ENCODE measurements at places on chromosomes 4 and X.

- DNase-seq: no peak
Observed at GRCh38 chr4:158801066-158801465, 32.2 kb downstream of the FNIP2 start.

- no peak for DNase-seq
Observed at GRCh38 chr4:24002330-24002966, 112.6 kb upstream of the PPARGC1A start.

GRCh38 chr4:65007841-65008439 lies 598.7 kb upstream of the TECRL start:
- no peak for DNase-seq

GRCh38 chr4:91961504-91961903 lies 342.3 kb upstream of the GRID2 start:
- DNase-seq: no peak

GRCh38 chr4:13905543-13905942 lies 278.0 kb upstream of the BOD1L1 start:
- DNase-seq: no peak

- no peak for DNase-seq
Observed at GRCh38 chr4:184235526-184235925, 17.9 kb upstream of the ENPP6 start.

DNA sequence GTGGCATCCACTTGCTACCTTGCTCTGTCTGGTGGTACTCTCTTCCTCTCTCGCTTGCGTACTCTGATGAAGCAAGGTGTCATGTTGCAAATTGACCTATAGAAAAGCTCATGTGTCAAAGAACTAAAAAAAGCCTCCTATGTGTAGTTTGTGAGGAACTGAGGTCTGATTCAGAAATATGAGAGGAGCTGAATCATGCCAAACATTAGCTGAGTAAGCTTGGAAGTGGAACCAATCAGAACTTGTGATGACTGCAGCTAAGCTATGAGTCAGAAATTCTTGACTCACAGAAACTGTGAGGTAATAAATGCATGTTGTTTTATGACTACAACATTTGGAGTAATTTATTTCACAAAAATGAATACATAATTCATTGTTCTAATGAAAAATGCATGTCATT lies 2138.8 kb downstream of the PCDH7 start:
- no peak for DNase-seq

DNA sequence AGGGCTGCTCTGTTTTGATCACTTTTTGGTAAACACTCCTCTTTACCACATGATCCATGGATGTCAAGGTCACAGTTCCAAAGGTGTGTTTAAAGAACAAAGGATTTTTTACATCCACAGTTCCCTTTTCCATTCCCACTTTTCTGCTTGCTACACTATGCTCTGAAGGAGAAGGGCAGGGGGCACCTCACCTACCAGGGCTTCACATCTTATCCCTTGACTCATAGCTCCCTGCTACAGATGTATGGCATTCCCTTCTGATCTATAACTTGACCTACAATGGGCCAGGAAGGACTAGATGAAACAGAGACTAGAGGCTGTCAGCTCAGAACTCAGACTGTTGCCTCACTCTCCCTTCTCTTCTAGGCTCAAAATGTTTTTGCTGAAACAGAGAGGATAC lies 233.1 kb upstream of the RPS6KA3 start:
- DNase-seq: no peak

DNA sequence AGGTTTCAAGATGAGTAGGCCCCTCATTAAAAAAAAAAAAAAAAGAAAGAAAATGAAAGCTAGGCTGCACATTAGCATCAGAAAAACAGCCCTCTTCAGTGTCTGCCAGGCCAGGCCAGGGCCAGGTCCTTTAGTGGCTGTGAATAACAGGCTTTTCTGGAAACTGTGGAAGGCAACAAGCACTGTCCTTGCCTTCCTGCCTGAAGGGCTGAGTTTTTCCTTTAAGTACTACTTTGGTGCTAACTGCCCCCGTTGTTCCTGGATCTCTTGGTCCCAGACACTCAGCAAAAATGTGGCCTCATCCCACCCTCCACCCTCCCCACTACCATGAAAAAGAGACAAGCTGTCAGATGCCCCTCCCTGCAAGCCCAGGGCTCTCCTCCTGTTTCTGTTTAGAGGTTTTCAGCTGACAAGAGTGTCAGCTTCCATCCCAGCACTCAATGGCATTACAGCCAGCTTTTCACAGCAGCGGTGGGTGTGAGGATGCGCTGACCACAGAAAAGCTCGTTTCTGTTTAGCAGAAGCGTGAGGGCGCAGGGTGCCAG lies 174.2 kb downstream of the NHS start:
- no peak for DNase-seq

DNA sequence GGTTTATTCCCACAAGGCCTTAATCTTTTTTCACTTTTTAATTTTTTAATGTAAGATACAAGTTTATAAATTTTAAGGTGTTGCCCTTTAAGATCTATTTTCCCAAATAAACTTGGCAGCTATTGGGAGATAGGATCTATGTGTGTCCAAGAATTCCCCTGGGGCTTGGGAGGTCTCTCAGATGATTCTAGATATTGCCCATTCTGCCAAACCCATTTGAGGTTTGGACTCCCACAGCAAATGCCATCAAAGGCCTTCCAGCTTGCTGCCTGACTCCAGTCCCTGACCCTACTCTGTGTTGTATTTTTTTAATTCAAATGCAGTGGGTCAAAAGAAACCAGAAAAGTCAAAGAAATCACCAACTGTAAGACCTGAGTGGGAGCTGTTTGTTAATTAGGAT lies 120.0 kb upstream of the CHRDL1 start:
- no peak for DNase-seq

DNA sequence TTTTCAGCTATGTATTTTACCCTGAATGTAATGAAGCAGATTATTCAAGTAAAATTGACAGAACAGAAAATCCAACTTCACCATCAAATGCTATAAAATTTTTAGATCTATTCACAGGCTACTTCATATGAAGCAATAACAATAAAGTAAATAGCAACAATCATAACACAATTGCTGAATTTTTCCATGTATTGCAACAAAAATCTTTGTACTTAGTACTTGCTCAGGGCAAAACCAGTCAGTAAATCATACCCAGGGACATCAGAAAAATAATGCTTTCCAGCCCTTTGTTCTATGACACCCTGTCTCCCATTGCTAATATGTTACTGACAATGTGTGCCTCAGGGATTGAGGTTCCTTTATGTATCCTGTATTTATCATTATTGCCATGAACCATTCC lies 15.5 kb downstream of the TNIP3 start:
- DNase-seq: no peak

GRCh38 chr4:116361790-116362189 lies 723.6 kb downstream of the TRAM1L1 start:
- DNase-seq: no peak

GRCh38 chr4:72468904-72469502 lies 100.0 kb downstream of the ADAMTS3 start:
- no peak for DNase-seq

- no peak for DNase-seq
Observed at GRCh38 chrX:15507005-15507404, 6.4 kb downstream of the BMX start.

GRCh38 chr4:9764155-9764696 lies 17.2 kb upstream of the DRD5 start:
- DNase-seq: no peak

DNA sequence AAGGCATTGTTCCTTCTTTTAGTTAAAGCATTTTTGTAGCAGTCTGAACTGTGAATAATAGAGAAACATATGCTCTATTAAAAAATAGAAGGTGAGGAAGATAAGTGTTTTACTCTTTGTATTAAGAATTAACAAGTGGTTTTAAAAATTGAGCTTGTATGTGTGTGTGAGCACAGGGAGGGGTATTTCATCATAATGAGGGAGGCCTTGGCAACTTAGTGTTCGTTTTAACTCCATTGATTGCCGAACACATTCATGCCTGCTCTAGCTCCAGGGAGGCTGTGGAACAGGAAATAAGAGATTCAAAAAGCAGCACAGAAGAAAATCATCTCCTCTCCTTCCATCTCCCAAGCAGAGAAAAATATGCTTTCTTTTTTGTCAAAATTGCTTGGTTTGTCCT lies 14.8 kb downstream of the SHROOM3 start:
- DNase-seq: no peak

DNA sequence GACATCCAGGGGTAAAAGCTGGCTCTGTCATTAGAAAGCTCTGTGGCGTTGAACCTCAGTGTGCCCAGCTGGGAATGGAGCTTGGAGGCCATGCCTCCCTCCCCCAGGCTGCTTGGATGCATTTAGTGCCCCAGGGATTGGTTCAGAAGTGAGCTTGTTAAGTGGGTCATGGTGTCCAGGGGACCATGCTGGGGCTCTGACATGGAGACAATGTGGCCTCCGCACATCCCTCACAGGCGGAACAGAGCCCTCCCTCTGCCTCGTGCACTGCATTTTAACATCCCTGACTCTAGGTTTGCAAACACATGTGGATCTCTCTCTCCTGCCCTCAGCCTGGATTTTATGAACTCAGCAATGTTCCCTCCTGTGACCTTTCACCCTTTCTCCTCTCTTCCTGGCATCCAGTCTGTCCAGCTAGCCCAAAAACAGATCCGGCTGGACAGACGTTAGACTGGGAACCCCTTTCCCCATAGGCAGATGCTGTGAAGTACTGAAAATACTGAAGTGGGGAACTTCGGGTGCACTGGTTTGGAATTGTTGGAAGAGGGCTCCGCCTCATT lies 81.5 kb downstream of the SORCS2 start:
- no peak for DNase-seq

- no peak for DNase-seq
Observed at GRCh38 chrX:37912777-37913176, 65.4 kb upstream of the DYNLT3 start.

DNA sequence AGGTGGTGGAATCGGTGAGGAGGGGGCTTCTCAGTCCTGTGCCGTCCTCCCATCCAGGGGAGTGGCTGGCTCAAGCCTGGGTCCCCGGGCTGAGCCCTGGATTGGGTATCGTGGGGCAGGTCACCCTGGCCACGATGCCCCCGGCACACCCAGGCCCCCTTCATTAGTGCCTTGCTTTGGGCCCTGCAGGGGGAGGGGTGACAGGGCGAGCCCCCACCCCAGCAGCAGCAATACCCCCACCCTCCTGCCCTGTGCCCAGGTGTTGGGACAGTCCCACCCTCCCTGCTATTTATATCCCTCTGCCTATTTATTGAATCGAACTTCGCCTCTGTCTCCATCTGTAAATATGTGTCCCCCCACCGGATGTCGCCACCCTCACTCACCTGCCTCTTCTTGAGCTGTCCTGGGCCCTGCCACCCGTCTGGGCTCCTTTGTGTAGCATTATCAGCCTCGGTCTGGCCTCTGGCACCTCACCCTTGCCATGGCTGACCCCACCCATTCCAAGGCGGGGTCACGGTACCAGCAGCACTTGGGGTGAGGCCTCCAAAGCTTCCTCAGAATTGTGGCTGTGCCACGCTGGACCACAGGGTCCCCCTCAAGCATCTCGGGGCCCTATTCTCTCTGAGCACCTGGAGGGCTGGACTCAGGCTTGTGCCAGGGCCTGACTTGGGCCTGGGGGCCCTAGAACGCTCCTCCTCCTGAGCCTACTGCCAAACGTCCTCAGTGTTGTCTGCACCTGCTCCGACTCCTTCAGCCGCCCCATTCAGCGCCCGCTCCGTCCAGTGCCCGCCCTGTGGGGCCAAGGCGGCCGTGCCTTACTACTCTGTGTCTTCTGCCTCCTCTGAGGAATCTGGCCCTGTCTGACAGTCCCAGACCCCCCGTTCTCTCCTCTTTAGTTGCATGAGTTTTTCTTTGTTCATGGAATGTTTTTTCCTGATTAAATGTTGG lies 6.1 kb downstream of the LAGE3 start:
- no peak for DNase-seq

- no peak for DNase-seq
Observed at GRCh38 chr4:80956421-80956820, 74.1 kb upstream of the BMP3 start.

GRCh38 chr4:141905751-141906150 lies 269.4 kb downstream of the IL15 start:
- no peak for DNase-seq

DNA sequence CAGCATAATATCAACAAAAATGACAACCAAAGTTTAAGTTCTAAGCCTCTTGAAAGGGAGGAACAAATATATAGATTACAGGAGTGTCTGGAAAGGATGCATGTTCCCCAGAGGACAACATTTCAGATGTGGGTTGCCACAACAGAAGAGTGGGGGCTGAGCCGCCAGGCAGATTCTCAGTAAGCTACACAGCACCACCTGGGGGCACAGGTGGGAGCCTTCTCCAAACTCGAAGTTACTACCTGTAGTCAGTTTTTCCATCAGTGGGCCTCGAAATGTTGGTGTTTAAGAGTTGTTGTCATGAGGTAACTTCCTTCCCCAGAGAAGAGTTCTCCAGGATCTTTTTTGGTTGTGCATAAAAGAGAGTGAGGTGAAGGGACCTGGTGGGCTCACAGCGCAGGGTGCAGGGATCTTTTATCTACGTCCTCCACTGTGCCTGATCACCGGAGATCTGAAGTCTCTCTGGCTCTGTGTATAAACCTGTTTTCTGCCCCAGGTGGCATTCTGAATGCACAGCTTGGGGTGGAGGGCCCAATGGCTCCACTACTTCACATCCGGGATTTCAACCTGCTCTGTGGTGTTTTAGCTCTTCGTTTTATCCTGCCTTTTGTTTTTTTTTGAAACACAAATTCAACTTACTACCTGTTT lies 58.4 kb upstream of the STS start:
- DNase-seq: no peak

DNA sequence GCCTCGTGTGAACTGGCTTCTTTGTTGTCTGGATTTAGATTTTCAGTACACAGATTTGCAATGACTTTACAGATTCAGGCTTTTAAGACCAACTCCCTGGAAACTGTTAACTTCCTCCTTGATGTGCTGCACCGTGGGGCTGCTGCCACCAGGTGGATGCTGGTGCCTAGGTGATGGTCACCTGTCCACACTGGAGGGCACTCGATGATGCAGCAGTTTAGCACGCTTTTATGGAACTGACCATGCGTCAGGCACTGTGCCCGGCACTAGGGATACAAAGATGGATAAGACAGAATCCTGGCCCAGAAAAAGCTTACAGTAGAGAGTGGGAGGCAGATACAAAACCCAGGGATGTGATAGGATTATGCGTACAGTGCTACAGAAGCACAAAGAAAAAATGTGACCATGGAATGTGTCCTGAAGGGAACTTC lies 180.7 kb downstream of the CEP135 start:
- DNase-seq: no peak

DNA sequence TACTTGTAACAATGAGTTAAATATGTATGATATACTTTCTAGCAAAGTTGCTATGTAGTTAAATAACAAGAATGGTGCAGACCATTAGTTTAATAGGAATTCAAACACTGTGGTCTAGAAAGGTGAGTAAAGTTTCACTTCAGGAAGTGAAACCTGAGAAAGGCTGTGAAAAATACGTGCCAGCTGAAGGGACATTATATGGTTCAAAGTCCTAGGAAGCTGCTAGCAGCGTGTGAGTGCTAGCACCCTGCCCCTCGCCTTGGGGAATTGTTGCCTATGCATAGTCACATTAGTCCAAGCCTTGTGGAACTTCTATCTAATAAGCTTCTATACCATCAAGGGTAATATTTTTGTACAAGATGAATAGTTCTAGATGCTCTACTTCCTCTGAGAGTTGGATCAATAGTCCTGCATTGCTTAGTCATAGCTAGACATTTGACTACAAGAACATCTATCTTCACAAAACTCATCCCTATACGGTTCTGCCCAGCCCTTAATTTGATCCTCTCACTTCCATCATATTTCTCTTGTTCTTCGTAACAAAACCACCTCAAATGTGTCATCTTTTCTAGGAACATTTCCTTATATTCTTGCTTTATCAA lies 45.8 kb upstream of the ARSJ start:
- DNase-seq: no peak

- no peak for DNase-seq
Observed at GRCh38 chrX:118565853-118566252, 70.2 kb downstream of the DOCK11 start.

GRCh38 chr4:123133397-123134050 lies 211.1 kb upstream of the NUDT6 start:
- DNase-seq: no peak

- no peak for DNase-seq
Observed at GRCh38 chr4:87388901-87389300, 2.1 kb downstream of the HSD17B11 start.

All from cortex of kidney (tissue), 1 donor.